ENCODE measurements at places on chromosomes 12 and 14.

DNA sequence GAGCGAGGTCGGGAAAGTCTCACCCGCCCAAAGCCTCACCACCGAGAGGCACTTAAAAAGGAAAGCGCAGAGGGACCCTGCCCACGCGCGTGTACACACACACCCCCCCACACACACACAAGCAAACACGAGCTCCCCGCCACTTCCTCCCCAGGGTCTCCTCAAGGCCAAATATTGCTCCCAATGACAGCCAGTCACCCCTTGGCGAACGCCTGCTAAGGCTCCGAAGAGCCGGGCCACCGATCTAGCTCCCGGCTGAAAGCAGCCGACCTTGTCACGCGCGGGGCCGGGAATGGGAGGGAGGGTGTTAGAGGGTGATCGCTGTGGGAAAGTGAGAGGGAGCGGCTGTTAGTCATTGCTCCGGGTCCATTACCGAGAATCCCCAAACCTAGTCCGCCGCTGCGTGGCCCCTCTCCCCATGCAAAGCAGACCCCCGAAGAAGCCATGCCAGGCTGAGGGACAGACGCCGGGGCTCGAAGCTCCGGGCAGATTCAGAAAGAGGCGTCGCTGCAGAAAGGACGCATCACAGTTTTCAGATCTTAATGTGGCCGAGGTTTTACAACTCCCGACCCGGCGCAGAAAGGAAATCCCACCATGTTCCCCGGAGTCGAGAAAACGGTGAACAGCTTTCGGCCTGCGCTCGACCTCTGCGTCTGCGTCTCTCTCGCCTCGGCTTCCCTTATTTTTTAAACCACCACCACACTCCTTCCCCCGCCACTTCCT is 2.6 kb downstream of the BMP4 start:
- DNase-seq: no peak

DNA sequence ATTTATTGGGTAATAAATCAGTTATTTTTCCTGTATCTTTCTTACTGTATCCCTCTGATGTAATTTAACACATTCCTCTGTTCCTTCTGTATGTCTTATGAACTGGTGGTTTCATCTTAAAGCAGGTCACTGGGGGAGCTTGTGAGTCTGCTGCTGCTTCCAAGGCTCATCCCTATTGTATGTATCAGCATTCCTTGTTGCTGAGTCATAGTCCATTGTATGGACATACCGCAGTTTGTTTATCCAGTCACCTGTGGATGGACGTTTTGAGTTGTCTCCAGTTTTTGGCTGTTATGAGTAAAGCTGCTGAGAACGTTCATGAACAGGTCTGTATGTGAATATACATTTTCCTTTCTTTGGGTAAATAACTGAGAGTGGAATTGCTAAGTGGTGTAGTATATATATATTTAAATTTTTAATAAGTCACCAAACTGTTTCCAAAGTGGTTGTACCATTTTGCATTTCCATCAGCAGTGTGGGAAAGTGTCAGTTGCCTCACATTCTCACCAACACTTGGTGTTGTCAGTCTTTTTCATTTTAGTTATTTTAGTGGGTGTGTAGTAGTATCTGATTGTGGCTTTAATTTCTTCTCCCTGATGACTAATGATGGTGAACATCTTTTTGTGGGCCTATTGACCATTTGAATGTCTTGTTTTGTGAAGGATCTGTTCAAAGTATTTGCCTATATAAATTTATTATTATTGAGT is 82.7 kb downstream of the BEGAIN start:
- no peak for DNase-seq

DNA sequence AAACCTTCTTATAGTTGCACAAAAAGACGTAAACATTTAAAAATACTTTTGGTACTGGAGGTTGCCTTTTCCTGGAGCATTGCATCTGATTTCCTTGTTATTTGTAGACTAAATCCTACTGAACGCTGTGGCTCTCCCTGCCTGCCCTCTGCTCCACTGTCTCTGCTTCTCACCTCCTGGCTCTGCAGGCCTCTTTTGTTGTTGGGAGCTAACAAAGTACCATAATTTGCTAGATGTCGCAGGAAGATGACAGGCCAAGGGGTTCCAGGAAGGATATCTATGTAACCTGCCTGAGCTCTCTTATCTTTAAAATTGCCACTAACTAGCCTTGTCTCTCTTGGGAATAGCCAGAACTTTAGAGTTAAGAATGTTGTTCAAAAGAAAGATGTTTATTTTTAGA is 21.4 kb downstream of the SYNE2 start:
- DNase-seq: no peak

- no peak for DNase-seq
These were observed 16.4 kb downstream of the FOS start for GRCh38 chr14:75295061-75295461.

GRCh38 chr12:102862486-102862885 is 54.6 kb downstream of the PAH start:
- no peak for DNase-seq

DNA sequence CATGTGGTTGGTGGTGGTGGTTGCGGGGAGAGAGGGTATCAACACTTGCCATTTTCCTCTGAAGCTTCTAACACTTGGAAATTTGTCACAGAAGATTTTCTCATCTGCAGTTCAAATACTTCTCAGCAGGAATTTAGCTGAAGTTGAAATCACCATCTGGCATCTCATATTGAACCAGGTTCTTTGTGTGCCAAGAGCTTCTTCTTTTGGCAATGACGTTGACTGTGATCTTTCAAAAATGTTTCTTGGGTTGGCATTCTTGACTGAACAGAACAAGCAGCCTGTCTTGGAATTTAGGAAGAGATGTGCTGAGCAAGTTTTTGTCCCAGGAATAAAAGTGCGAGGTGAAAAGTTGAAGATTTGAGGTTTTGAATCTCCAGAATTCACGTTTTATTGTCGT is 8.7 kb upstream of the NIN start:
- no peak for DNase-seq

DNA sequence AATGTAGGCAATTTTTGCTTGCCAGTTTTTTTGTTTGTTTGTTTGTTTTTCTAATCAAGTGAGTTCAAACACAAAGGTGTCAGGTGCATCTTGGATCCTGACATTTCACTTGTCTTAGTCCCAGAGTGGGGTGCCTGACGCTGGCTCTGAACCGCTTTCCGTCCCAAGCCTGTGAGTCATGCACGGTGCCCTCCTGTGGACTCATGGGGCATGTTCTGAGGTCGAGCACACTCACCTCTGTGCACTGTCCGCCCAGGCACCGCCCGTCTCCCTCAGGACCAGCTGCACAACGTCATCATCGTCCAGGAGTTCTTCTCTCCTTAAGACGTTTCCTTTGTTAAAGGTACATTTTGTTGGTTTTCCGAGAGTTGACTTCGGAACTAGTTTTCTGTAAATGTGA is 98.2 kb downstream of the GLT1D1 start:
- DNase-seq: no peak

GRCh38 chr12:120978296-120979219 is at the start of gene HNF1A:
HNF1A (plus strand) TSS chr12:120978543; CDS start chr12:120978769, 226 bp downstream.
- DNase-seq: no peak

DNA sequence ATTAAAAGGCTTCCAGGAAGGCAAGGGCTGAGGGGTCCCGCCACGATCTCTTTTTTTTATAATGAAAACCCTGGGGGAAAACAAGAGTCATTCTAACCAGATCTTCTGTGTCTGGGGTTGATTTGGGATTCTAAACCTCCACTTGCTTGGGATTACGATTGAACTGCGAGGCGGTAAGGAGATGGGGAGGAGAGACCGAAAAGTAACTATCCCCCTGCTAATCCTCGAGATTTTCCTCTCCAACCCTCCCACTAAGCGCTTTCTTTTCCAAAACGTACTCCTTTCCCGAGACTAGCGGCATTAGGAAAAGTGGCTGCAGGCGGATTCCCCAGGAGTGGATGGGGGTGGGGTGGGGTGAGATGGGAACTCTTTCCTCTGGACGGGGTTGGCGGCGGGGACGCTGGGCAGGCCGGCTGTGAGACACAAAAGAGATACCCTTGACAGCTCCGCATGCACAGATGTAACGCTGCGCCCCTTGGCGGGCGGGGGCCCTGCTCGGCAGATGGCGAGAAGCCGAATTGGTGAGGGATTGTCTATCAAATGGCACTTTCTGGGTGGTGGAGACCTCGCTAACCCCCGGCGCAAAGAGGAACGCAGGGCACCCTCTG is 830 bp upstream of the SRRM4 start:
- DNase-seq: no peak

- no peak for DNase-seq
These were observed 189.2 kb upstream of the MGAT4C start for GRCh38 chr12:86445356-86445755.

DNA sequence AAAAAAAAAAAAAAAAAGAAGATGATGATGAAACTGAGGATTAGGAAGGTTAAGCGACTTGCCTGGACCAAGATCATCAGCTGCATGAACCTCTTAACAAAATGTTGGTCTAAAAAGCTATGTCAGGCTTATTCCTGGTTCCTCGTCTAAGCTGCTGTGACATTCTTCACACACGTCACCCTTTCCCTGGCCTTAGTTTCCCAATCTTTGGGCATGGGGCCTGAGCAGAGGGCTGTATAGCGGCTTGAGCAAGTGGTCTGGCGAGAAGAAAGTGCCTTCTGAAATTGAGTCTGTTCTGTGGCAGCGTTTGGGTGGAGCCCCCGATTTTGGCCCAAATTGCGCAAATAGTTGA is 58.7 kb upstream of the CCND2 start:
- DNase-seq: no peak

DNA sequence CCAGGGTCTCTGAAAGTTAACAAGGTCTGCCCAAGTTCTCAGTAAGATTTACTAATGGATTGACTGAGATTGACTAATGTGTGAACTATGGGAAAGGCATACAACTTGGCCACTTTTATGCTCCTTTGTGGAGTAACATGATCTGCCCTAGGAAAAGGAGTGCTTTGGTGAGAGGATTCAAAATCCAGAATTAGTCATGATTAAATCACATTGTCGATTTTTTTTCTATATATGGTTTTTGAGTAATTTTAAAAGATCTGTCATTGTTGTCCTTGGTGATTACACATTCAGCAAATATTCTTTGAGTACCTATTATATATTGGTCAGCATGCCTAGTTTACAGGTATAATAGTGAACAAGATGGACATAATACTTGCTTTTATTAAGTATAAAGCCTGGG is 147.7 kb upstream of the SYT10 start:
- no peak for DNase-seq
